ENCODE measurements at places on chromosomes 7 and 10.

DNA sequence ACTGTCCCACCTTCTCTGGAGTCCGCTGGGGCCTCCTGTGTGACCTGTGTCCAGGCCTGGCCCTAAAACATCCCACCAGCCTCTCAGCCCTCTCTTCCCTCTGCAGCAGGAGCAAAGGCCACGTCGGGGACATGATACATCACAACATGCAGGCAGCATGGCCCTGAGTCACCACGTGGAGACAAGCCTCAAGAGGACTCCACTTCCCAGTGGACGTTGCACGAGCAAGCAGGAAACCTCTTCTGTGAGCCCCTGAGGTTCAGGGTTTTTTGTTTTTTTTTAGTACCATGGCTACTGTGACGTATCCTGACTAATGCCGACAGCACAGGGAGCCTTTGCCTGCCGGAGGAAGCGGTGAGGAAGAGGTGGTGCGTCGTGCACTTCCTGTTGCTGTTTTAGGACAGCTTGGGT, 165.9 kb downstream of the DNAJB6 start:
- no peak for DNase-seq

DNA sequence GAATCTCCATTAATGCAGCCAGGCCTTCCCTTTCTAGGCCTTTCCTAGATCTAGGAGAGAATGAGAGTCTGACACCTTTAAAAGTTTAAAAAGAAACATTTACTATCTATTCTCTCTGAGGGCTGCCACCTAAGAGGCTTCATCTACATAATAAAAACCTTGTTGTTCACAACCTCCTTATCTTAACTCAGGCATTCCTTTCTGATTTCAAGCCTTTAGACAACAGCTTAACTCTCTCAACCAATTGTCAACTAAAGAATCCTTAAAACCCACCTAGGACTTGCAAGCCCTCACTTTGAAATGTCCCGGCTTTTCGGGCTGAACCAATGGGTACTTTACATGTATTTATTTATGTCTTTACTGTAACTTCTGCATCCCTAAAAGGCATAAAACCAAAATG, 64.3 kb upstream of the RET start:
- no peak for DNase-seq

GRCh38 chr10:28810057-28810870, 132.9 kb downstream of the BAMBI start:
- DNase-seq = no peak

DNA sequence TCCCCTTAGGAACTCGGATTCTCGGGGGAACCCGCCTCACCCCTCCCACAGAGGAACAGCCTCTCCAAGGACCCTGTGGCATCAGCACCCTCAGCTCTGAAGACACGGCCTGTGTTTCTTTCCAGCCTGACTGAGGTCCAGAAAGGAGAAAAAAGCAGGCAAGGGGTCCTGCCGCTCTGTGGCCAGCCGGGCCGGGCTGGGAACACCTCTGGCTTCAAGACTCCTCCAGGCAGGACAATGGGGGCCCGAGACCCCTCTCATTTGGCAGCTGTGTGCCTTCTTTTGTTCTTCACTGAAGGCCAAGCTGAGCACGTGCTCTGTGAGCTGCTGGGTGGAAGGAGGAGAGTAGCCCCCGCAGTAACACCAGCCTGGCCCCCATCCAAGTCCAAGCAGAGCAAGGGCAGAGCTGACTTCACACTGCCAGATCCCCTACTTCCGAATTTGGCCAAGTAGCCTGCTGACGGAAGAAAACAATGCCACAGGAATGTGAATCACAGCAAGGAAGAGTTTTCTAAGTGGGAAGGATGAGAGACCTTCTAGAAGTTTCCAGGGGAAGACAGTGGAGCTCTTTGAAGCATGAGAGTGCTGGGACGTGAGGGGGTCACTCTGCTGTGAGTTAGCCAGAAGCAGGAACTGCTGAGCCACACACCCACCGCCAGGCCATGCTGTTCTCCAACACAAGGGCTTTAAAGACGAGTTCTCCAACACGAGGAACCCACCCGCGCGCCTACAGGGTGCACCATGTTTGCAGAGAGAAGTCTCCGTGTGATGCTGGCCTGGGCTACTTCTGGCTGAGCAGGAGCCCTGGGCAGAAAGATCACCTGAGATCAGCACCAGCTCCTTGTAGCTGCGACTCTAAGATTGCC, 3.1 kb downstream of the CNPY1 start:
- no peak for DNase-seq

GRCh38 chr10:124742413-124743190, 1.6 kb downstream of the FAM53B start:
- DNase-seq = no peak

- no peak for DNase-seq
Measured at GRCh38 chr10:71067098-71067740, 145.2 kb upstream of the UNC5B start.
